ENCODE measurements at places on chromosomes 3 and 15.
A peak's percentile ranks its signal among the peaks of the same experiment; 100 is the strongest.

DNA sequence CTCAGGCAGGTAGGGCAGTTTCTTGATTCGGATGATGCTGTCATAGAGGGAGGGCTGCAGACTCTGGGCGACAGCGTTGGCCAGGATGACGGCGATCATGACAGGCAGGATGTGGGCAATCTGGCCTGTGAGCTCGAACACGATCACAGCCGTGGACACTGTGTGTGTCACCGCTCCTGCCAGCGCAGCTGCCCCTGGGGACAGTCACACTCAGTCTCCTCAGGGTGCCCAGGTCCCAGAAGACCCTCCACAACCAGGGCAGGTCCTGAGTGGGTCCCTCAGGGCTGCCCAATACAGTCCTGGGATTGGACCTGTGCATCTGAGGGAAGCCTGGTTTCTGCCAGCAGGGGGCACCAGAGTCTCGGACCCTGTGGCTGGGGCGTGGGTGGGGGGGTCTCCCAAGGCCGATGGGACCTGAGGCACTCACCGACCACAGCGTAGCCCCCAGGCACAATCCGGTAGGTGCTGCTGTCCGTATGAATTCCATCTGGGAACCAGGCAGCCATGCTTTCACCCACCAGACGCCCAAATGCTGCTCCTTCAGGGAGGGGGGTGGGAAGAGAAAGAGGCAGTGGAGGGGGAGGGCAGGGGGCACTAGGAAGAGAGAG, 7.2 kb downstream of the CLCN2 start:
- DNase-seq, result peak; percentile 37

DNA sequence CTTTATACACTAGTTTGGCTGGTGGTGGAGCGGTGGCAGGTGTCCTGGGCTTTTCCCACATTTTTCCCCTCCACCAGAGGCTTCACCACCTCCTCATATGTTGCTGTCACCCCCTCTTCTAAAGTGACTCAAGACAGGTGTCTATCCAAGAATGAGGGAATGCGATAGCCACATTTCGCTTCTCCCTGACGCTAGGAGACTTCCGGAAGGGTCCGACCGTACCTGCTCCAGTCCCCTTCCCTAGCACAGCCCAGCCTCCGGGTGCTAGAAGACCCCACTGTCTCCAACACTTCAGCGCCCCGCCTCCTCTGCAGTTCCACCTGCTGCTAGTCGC, 496 bp downstream of the SCAMP2 start:
- no peak for DNase-seq

DNA sequence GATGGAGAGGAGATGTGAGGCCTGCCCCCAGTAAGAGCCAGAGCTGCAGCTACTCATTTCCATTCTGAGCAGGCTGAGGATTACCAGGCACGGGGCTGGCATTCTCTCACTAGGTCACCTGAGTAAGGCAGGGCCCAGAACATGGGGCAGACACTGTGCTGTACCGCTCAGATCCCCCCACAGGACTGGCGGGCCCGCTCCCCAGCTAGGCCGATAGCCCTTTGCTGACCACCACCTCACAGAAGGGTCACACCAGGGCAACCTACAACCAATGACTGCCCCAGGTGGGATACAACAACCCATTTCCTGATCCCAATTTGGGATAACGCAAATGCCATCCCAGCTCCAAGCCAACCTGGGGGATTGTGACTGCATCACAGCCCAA, 52.5 kb downstream of the OXNAD1 start:
- DNase-seq, result no peak

- no peak for DNase-seq
Observed at GRCh38 chr3:180161770-180162169, 125.0 kb upstream of the PEX5L start.

DNA sequence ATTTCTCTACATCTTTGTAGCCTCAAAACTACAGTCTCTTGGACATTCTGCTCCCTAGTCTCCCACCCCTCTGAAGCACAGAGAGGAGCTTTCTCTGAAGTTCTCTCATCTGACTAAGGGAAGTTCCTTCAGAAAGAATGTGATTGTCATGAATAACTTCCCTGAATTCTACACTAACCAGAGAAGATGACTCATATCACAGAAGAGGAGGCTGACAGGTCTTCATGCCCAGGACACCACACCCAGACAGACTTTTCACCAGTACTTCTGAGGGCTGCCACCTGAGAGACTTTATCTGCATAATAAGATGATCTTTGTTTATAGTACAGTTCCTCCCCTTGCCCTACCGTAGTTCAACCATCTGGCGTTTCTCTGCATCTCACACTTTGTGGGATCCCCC, 52.8 kb downstream of the CDIN1 start:
- no peak for DNase-seq

- DNase-seq, result no peak
Observed at GRCh38 chr3:190012784-190013183, 107.9 kb downstream of the P3H2 start.

GRCh38 chr3:17830788-17831187, 88.4 kb upstream of the TBC1D5 start:
- no peak for DNase-seq

- no peak for DNase-seq
Observed at GRCh38 chr3:106058475-106058874, 189.7 kb upstream of the CBLB start.

GRCh38 chr3:115248274-115248673, 101.2 kb upstream of the ZBTB20 start:
- DNase-seq, result no peak

- DNase-seq, result no peak
Observed at GRCh38 chr3:137296116-137296515, 338.3 kb downstream of the IL20RB start.

DNA sequence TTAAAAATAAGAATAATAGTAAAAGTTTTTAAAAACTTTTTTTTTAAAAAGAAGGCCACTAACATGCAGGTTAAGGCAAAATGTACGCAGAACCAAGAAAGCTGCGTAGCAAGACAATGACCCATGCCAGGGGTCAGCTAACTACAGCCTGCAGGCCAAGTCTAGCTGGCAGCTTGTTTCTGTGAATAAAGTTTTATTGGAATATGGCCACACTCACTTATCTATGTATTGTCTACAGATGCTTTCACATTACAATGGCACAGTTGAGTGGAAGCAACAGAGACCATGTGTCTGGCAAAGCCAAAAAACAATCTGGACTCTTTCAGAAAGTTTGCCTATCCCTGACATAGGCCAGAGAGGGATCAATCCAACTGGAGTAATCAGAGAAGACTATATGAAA, 46.7 kb downstream of the WWTR1 start:
- no peak for DNase-seq

- no peak for DNase-seq
Observed at GRCh38 chr3:67683522-67683921, 29.1 kb upstream of the SUCLG2 start.

- DNase-seq, result no peak
Observed at GRCh38 chr3:190446573-190447279, 3.0 kb downstream of the TMEM207 start.

GRCh38 chr3:67809370-67809935, 155.0 kb upstream of the SUCLG2 start:
- no peak for DNase-seq

DNA sequence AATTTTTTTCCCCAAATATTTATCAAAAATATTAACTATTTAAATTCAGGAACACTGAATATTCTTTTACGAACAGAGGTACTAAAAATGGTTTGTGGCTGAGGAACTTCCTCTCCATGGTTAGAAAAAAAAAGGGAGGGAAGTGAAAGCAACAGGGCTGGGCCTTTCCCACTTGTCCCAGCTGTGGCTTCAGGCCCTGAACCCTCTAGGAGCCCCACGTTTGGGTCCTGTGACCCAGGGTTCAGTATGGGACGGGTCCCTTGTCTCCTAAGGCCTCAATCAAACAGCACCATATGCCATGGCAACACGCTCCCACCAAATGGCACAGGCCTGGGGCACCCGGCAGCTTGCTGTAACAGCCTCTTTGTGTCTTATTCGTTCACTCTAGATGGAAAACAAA, 32.4 kb downstream of the POC1A start:
- no peak for DNase-seq

DNA sequence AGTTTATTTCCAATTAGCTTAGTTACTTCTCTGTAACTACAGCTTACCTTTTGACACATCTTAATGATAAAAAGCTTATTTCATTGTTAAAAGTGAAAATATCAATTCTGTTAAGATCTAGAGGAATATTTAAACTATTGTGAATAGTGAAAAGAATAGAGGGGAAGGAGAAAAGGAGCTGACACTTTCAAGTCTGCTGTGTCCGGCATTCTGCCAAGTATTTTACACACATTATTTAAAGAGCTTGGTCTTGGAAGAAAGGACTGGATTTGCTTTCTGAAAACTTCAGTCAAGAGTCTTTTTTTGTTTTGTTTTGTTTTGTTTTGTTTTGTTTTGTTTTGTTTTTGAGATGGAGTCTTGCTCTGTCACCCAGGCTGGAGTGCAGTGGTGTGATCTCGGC, 34.8 kb downstream of the CCDC80 start:
- DNase-seq, result no peak

DNA sequence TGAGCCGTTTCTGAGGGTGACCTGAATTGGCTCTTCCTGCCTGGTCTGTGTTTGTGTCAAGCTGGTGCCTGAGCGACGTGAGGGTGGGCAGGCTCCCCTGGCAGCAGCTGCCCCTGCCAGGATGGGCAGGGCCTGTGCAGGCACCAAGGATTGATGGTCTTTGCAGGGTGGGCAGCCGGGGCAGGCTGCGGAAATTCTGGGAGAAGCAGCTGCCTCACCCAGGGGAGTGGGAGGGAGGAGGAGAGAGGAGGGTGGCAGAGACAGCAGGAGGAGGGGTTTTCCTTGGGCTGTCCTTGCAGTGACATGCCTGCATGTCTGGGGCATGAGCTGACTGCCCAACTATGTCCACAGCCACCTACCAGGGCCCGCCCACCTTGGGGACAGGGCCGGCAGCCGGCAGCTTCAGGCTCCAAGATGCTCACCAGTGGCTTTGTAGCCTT, 27.9 kb upstream of the SLC6A6 start:
- no peak for DNase-seq

DNA sequence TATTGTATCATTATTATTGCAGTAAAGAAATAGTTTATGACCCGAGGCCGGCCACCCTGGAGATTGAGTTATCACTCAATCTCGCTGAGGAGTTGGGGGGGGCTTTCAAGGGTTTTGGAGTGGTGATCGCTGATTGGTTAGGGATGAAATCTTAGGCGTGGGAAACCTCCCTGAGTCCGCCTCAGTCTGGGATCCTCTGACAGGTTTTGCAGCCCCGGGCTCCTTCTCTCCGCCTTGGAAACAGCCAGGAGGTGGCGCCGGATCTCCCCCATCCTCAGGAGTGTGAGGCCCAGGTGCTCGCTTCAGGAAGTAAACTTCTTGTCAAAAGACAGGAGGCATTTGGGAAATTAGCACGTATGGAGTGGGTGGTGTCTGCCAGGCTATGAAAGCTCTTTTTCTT, 41.1 kb upstream of the SEC61A1 start:
- peak; percentile 29 for DNase-seq

- DNase-seq, result no peak
Observed at GRCh38 chr3:117661818-117662095, 952.2 kb downstream of the TUSC7 start.

DNA sequence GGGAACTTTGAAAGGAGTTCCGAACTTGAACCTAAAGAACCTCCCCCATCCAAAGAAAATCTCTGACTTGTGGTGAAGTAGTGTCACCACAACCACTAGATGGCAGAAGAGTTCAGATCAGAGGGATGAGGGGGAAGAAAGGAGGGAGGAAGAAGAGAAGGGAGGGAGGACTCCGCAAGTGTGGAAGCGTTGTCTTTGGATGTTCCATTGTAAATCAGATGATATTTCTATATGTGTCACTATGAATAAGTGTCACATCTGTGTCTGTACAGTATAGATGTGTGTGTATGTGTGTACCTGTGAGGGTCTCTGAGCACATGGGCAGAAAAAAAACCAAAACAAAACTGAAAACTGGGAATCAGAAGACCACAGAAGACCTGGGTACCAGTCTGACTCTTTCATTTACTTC, 16.9 kb downstream of the SLC24A1 start:
- DNase-seq, result peak; percentile 63

- DNase-seq, result no peak
Observed at GRCh38 chr3:114973536-114973935, 173.6 kb downstream of the ZBTB20 start.

GRCh38 chr3:140298569-140299070, 363.6 kb downstream of the CLSTN2 start:
- DNase-seq, result no peak

- no peak for DNase-seq
Observed at GRCh38 chr3:126916546-126916945, 66.4 kb upstream of the PLXNA1 start.

- no peak for DNase-seq
Observed at GRCh38 chr3:105613120-105613519, 246.4 kb downstream of the ALCAM start.

GRCh38 chr3:156455839-156456238, 99.1 kb downstream of the SSR3 start:
- DNase-seq, result no peak

- DNase-seq, result no peak
Observed at GRCh38 chr3:152595975-152596821, 238.7 kb upstream of the P2RY1 start.

- no peak for DNase-seq
Observed at GRCh38 chr3:45802146-45802545, 5.8 kb upstream of the SLC6A20 start.

DNA sequence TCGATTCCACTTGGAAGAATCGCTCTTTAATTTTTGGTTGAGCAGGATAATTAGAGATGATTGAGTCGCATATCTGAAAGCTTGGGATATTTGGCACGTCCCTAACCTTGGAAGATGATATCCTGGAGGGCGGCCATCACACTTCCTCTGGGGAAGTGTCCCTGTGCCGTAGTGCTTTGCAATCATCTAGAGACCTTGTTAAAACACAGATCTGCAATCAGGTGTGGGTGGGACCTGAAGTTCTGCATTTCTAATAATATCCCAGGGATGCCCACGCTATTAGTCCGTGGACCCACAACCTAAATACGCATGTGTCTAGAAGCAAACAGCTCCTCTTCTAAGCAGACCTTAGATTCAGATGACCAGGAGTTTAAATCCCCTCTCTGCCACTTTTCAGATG, 20.5 kb downstream of the MYO1E start:
- DNase-seq, result no peak

DNA sequence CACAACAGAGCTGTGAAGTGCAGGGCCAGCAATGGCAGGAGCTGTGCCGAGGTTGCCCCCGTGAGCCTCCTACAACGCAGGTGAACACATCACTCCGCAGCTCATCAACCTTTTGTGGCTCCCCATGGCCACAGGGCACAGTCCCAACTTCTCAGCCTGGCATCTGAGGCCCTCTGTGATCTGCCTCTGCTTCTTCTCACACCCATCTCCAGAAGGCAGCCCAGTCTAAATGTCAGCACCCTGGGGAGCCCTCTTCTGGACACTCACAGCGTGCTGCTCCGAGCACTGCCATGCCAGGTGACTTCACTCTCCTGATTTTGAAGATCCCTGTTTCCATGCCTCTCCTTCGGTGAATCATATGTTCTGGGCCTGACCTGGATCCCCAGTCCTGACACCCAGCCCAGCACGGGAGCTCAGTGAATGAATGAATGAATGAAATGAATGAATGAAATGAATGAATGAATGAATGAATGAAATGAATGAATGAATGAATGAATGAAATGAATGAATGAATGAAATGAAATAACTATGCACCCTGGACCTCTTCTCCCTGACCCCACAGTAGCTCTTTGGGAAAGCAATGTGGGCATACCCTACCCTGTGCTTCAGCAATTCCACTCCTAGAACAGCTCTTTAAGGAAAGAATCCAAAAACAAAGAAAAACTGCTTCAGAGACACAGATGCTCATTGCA, 17.9 kb upstream of the SKIC8 start:
- DNase-seq, result no peak
